ENCODE measurements at places on chromosomes 12 and 14.

DNA sequence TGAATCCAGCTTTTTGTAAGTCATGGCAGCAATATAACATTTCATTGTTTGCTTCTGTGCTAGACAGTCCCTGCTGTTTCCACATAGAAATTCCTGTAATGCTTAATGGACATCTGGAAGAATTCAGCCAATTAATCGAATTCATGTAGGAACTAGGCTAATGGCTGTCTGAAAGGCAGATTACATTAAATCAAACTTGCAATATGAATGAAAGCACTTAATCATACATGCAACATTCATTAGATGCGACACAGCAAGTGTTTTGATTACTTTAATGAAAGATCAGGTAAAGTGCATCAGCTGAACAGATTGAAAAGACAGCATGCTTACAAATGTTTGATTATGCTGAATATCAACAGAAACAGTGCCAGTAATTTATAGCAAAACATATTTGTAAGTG is 24.1 kb upstream of the INSM2 start:
- no peak for DNase-seq

DNA sequence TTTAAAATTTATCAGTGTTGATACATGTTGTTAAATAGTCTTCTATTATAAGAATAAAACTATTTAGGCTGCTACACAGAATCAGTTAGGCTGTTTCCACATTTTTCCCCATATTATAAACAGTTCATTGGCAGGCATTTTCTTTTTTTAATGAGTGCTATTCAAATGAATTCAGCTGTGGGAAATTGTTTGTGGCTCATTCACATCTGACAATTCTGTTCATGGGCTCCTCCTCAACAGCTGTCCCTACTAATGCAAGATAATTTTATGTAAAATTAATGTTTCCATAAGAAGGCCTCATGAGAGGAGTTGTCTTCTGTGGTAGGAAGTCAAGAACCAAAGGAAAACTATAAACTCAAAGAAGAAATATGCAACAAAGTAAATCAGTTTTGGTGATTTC is 218.0 kb downstream of the PPFIA2 start:
- peak; percentile 56 for DNase-seq

DNA sequence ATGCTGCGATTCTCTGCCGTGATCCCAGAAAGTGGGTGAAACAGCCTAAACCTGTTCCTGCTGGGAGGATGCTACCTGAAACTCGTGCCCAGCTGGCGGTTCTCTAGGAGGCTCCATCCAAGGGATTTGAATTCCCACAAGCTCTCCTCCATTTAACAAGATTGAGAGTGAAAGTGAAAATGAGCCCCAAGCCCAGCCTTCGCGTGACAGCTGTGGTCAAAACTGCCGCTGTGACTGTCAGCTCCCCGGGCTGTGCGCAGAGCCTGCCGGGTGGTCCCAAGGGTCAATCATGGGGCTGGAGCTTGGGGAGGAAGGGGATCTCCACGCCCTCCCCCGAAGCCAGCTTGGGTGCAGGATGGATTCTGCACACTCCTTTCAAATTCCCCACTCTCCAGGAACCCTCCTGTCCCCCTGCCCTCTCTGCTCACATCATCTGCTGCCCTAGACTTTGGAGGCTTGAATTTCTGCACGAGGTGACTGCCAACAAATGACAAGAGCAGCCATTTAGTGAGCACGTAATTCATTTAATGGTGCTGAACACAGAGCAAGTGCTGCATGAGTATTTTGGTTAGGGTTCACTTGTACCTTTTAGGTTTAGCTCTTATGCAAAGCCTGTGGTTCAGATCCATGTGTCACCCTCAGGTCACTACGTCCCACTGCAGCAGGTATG is 5.3 kb downstream of the ASB2 start:
- no peak for DNase-seq

GRCh38 chr12:76020281-76020680 is 11.3 kb downstream of the PHLDA1 start:
- DNase-seq = no peak

- no peak for DNase-seq
Measured at GRCh38 chr14:76012354-76012753, 26.8 kb downstream of the IFT43 start.

DNA sequence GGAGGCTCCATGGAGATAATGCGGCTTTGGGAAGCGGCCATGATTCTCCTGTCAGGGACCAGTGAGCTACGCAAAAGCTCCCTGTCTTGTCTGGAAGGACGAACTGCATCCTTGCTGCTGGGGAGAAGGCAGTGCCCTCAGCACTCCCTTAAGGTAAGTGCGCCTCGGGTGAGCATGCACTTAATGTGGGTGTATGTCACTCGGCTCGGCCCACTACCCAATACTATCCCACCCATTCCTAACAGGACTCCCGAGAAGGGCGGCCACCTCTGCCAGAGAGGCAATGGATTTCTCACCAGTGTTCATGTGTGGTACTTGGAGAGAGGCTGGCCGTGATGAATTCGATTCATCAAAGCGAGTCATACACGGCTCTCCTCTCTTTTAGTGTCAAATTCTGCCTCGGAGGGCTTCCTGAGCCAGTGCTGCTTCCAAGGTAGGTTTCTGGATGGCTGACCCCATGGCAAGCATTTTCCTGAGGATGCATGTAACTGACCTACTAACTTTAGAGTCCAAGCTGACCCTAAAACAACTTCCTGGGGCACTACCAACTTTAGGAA is 151.7 kb upstream of the RTL1 start:
- DNase-seq = no peak

GRCh38 chr12:113712481-113712880 is 240.8 kb upstream of the LHX5 start:
- no peak for DNase-seq

- no peak for DNase-seq
Measured at GRCh38 chr12:106643000-106643399, 60.2 kb downstream of the RFX4 start.

GRCh38 chr14:72708708-72709475 is 185.0 kb downstream of the DPF3 start:
- no peak for DNase-seq

- DNase-seq = no peak
Measured at GRCh38 chr14:91185721-91186120, 58.8 kb downstream of the GPR68 start.

DNA sequence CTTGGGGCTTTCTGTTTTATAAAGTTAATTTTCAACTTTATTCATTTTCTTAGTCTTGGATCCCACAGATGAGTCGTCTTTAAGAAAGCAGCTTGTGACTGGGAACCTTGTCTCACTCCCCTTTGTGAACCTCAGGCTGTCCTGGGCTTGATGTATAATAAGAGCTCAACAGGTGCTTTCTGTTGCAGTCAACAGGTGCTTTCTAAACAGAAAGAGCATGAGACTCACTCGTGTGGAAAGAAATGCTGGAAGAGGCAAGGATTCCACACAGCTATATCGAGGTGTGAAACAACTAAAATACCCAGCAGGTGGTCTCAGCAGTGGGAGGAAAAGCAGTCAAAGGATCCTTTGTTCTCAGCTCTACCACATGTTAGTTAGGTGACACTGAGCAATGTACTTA is 398.9 kb downstream of the EGLN3 start:
- no peak for DNase-seq

DNA sequence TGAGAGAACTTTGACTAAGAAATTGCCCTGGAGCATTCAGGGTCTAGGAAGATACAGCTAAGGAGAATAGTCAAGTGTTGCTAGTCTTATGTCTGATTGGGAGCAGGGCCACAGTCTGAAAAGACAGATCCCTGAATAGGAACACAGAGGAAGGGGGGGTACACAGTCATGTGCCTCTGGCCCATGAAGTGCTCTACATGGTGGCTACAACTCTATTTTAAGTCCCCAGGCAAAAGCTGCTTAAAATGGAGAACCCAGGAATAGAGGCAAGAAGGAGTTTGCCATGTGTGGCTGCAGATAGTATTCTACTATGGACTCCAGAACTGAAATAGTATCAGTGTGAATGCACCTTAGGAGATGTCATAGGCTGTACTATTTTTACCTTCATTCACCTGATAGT is 118.0 kb upstream of the NPAS3 start:
- no peak for DNase-seq

- no peak for DNase-seq
Measured at GRCh38 chr14:63543826-63544406, 739 bp upstream of the PPP2R5E start.

GRCh38 chr12:59365133-59365532 is 230.7 kb upstream of the SLC16A7 start:
- DNase-seq = no peak

GRCh38 chr12:12542964-12543363 is 19.7 kb downstream of the DUSP16 start:
- DNase-seq = no peak

GRCh38 chr12:95623554-95624170 is 72.4 kb upstream of the USP44 start:
- DNase-seq = no peak

- no peak for DNase-seq
Measured at GRCh38 chr14:32102152-32102787, 25.2 kb downstream of the ARHGAP5 start.

DNA sequence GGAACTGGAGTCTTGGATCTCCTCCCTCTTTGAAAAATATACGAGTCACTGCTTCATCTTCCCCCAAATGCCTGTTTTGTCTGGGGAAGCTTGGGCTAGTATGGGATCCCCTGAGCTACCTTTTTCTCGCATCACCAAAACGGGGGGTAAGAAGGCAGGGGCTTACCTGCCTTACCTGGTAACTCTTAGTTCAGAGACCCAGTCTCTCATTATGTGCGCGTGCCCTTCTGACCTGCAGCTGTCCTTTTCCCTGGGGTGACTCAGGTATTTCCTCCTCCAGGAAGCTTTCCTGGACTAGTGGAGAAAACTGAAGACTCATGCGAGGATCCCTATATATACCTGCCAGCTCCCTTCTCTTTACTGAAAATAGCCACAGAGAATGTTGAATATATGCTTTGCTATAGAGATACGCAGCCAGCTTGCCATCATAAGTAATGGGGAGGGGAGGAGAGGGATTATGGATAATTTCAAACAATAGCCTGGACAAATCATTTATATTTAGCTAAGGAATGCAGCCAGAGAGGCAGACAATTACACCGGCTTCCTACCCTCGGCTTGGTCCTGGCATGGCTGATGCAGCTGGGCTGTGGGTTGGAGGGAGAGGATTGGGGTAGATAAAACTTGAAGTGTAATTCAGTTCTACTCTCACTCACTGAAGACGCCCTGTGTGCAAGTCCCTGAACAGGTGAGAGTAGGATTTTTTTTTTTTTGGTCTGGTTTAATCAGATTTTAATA is 1.1 kb downstream of the TSPAN9 start:
- no peak for DNase-seq

DNA sequence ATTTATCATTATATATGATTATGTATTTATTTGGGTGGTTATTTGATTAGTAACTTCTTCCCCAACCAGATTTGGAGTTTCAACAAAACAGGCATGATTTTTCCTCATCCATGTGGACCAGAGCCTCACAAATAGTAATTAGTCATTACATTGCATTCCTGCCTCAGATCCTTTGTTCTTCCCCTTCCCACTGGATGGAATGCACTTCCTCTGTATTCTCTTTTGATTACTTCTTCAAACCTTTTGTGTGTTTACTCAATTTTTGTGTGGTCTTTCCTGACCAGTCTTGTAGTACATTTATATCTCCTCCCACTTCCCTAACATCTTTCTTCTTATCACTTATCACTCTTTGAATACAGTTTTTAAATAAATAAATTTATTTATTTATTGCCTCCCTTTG is 15.5 kb downstream of the SYT1 start:
- DNase-seq = no peak

DNA sequence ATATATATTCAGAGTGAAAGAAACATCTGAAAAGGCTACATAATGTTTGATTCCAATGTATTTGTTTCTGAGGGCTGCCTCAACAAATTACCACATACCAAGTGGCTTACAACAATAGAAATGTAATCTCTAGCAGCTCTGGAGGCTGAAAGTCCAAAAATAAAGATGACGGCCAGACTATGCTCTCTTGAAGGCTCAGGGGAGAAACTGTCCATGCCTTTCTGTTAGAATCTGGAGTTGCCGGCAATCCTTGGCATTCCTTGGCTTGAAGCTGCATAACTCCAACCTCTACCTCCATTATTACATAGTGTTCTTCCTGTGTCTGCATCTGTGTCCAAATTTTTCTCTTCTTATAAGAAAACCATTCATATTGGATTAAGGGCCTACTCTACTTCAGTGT is 68.1 kb upstream of the PLEKHG7 start:
- DNase-seq = no peak

DNA sequence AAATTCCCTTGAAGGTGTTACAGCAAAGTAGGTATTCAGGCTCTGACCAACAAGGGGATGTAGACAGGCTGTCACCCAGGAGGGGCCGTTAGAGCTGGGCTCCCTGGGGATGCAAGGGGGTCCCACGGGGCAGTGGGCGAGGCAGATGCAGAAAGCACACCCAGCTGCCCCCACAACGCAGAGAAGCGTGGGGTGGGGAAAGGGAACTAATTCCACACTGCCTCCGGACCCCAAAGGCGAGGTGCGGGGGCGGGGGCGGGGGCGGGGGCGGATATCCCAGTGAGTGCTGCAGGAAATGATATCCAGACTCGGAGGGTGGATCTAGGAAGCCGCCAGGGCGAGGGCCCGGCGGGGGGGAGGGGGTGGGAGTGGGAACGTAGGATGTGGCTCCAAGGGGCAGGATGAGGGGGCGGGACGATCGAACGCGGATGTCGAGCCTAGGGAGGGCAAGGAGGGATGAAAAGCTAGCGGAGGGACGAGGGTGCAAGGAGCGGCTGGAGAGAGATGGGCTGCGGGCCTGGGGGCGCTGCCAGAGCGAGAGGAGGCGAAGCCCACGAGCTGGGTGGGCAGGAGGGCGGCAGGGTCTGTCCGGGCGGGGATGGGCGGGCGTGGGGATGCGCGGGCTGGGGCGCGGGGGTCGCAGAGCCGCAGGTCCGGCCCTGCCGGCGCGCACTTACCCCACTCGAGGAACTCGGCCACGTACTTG is 874 bp downstream of the CDC42BPB start:
- DNase-seq = no peak

GRCh38 chr14:37595809-37596621 is 586 bp downstream of the TTC6 start:
- DNase-seq = peak; percentile 62

- no peak for DNase-seq
Measured at GRCh38 chr12:107774349-107775029, at the start of gene ASCL4. TSS of gene ASCL4 (plus strand) at chr12:107774704. CDS start at chr12:107775219, 515 bp downstream.

Data from NCI-H1048 (cell line).